B cell (primary cell): ENCODE measurements at places on chromosomes 7 and 10.

DNA sequence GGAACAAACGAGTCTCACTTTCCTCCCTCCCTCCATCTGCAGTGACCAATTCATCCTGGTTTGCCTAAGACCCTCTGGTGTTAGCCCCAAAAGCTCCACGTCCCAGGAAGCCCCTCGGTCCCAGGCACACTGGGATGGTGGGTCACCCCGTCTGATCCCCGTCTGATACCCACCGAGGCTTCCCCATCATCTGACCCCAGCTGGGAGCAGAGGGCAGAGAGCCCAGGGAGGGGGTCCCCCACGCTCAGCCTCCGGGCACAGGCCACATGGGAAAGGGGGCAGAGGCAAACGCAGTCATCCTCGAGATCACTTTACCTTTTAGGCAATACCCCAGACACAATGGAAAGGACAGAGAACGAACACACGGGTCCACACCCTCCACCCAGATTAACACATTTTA, 291.6 kb upstream of the PPP2R2D start:
- DNase-seq: no peak

- DNase-seq: no peak
Observed at GRCh38 chr7:69091521-69091920, 506.8 kb upstream of the AUTS2 start.

DNA sequence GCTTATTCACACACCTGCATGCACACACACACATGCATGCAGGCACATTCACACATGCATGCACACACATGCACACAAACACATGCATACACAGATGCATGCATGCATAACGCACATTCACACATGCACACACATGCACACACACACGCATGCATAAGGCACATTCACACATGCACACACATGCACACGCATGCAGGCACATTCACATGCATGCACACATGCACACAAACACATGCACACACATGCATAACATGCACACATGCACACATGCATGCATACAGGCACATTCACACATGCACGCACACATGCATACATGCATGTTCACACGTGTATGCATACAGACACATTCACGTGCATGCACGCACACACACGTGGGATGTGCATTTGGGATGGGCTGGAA, 165.8 kb downstream of the PAXIP1 start:
- no peak for DNase-seq

DNA sequence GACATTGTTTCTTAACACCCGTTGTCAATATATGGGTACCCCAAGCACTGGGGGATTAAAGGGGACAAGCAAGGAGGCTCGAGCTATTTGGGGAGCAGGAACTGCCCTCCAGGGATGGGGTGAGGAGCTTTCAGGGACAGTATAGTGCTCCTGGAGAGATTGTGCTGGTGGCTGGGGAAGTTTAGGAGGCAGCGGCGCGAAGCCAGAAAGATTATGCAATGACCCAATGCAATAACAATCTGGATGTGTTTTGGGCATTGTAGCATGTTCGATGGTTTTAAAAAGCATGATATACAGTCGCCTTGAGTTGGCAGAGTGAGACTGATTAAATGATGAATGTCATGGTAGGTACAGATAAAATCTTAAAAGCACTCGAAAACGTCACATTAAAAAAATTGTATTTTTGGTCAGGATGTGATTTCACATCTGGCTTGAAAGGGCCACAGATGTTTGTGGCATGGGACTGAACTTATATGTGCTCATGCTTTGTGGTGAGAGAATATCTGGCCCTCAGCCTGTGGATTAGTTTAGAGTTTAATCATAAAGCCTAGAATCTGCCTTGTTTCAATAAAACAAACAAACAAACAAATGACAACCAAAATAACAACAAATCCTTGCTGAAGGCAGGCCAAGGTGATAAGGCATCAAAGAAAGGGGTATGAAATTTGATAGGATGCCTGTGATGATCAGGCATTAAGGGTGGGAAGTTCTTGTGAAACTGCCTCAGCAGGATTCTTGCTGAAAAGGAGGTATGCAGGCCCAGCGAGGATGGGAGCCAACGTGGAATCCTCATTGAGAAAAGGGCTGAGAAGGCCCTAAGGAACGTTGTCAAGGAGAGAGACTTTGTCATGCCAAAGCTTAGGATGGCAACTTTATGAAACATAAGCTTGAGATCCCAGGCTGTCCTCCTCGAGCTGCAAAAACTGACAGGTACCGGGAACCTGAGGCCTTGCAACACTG, 417.1 kb upstream of the KLF6 start:
- DNase-seq: no peak

DNA sequence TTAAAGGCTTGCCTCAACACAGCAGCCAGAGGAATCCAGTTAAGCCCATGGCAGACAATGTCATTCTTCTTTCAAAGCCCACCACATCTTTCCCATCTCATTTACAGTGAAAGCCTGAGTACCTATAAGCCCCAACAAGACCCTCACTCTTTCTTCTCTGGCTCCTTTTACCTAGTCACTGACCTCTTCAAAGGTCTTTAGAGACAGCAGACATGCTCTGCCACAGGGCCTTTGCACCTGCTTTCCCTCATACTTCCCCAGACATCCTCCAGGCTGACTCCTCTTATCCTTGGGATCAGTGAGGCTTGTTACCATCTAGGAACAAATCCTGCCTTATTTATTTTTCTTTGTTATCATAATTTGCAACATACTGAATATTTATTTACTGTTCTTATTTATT, 17.8 kb downstream of the HYAL4 start:
- DNase-seq: no peak
